Posterior cingulate gyrus (tissue), 11 donors: ENCODE measurements at places on chromosomes 5 and 9.

- DNase-seq: no peak
Observed at GRCh38 chr9:137194909-137195308, 5.6 kb downstream of the TPRN start.

GRCh38 chr5:24555229-24555628, 89.5 kb downstream of the CDH10 start:
- no peak for DNase-seq

GRCh38 chr9:27943501-27943900, 370.2 kb upstream of the C9orf72 start:
- DNase-seq: no peak

DNA sequence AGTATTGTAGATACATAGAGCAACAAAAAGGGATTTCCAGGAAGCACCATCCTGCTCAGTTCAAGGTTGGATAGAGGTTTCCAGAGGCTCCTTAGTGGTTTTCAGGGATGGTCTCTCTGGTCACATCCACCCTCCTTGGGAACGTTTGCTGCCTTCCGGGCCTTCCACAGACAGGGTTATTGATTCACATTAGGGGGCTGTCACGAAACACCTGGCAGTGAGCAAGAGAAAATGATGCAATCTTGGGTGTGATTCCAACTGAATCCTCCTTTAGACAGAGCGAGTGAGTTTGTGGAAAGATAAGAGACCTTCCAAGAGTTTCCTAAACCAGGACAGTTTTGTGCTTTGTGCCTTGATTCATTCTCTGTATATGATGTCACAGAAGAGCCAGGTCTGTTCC, 43.8 kb upstream of the CTSL start:
- DNase-seq: no peak

DNA sequence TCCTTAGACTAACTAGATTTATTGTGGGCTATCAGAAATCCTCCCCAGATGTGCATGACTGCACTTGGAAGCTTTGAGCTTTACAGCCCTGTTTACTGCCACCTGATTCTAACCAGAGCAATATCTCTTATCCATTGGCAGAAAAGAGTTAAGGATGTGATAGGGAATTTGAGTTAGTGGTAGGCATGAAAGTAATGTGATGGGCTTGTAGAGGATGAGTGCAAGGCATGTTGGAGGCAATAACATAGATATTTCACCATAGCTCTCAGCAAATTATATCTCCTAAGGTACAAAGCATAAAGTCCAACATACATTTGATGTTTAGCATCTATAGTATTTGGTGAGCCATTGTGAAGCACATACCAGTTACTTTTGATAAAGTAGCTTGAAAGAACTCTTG, 103.8 kb downstream of the INVS start:
- no peak for DNase-seq

GRCh38 chr9:764105-764524, 77.4 kb upstream of the DMRT1 start:
- DNase-seq: no peak

DNA sequence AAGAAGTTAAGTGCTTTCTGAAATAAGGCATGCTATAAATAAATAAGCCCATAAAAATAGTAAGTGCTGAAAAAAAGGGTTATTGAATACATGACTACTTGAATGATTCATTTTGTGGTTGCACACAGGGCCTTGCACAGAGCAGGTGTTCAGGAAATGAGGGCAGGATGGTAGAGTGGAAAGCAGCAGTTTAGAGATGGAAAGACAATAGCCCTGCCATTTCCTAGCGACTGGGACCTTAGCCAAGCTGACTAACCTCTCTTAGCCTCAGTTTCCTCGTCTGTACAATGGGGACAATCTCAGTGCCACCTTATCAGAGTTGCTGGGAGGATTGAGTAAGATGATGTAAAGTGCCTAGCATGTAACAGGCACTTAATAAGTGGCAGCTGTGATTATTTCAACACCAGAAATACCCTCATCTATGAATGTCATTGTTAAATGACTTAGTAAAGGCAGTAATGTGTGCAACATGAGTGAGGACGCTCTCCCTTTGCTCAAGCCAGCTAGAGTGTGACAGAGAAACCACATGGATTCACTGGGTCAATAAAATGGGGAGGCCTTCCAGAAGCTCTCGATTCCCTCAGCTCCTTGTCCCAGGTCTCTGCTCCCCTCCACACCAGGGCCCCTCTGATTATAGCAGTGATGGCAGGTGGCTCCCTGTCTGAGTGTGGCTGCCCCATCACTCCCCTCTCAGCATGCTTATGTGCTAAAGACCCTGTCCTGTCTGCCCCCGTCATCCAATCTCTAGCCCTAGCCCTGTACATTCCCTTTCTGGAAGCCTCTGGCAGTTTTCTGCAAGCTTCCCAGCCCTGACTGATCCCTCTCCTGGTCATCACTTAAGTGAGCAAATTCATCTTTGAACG, 16.0 kb upstream of the PHF19 start:
- DNase-seq: no peak

GRCh38 chr5:26003966-26004365, 1034.4 kb downstream of the CDH9 start:
- DNase-seq: no peak

GRCh38 chr9:135884328-135885035, 22.9 kb downstream of the CAMSAP1 start:
- no peak for DNase-seq

DNA sequence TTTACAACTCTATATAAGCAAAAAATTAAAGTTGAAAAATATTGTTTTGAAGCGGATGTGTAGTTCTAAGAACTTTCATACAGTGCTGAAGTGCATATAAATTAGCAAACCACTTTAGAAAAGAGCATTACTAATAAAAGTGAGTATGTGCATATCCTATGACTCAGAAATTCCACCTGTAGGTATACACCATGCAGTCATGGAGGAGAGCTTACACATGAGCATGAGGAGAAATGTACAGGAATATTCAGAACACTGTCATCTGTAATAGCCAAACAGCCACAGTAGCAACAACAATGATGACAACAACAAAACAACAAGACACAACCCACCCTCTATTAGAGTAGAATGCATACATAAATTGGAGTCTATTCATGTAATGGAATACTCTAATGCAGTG, 138.2 kb upstream of the ARRDC3 start:
- no peak for DNase-seq

DNA sequence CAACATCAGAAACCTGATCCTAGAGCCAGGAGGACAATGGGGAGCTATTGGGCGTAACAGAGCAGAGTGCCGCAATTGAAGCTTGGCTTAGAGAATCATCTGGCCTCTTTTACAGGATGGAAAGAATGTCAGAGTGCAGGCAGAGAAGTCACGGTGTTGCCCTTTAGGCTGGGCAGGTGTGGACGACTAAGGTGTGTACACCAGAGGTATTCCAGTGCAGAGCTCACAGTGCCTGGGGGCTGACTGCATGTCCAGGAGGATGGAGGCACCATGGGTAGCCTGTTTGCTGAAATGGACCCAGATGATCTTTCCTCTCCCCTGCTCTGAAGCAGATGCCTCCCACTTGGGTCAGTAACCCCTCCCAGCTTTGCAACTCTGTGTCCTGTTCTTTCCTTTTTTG, 48.9 kb upstream of the TBC1D2 start:
- no peak for DNase-seq

GRCh38 chr5:27387535-27388073, 349.2 kb upstream of the CDH9 start:
- DNase-seq: no peak

GRCh38 chr5:51811883-51812471, 428.7 kb downstream of the ISL1 start:
- DNase-seq: no peak

GRCh38 chr9:129828969-129829368, 5.0 kb upstream of the TOR1A start:
- no peak for DNase-seq

GRCh38 chr9:81389569-81389993, 299.8 kb downstream of the TLE1 start:
- DNase-seq: no peak

DNA sequence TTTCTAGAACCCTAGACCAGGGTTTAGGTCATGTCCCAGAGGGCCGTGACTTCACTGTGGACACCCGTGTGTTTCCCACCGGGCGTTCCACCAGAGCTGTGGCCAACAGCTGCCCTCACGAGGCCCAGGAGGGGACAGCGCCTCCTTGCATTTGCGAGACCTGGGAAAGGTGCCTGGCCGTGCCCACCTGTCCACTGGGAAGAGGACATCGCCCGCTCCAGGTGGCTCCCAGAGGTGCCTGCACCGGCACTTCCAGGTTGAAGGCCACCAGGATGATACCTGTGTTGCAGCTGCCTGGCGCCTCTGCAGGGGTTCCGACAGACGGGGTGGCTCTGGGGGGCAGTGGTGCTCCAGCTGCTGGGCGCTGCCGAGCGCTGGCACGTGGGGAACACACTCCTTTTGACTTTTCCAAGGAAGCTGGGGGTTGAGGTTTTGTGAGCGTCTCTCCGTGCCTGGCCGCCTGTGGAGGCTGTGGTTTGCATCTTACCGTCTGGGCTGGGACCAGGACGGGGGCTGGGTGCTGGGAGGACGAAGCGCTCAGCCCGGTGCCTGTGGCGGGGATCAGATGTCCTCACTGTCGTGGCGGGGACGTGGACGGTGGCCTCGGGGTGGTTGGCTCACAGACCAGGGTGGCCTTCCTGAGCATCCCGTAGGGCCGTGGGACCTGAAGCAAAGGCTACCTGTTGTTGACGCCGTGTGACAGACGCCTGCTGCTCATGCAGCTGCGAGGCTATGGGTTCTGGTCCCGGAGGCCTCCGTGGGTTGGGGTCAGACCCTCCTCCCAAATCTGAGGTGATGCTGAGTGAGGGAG, 19.2 kb downstream of the NKD2 start:
- DNase-seq: no peak

GRCh38 chr5:174410716-174411478, 313.5 kb upstream of the MSX2 start:
- DNase-seq: no peak

GRCh38 chr9:125812403-125812802, 65.2 kb downstream of the PBX3 start:
- no peak for DNase-seq

DNA sequence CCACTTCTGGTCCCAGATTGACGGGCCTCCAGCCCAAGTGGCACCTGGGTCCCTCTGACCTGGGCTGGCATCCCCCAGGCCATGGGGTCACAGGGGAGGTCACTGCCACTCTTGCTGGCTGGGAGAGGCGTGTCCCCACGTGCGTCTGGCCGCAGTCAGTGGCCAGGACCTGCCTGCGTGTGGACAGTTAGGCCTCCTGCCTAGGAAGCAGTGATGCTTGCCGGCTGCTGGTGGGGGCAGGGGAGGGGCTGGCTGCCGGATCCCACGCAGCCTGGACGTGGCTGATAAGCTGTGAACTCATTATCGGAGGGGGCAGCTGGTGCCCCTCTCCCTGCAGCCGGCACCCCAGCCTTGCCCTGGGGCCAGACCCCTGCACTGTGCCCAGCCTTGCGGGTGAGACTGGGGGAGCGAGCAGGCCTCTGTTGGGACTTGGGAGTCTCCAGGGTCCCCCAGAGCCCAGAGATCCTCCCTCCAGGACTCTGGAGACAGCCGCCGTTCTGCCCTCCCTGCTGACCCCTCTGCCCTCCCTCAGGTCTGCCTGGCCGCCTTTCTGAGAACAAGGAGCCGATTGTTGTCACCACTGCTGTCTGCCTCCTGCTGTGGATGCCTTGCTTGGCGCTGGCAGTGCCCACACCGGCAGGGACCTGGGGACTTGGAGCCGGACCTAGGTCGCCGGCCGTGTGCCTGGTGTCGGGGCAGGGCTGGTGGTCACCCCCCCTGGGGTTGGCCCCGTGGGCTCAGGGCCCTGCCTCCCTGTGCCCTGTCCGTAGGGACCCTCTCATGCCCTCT, 12.3 kb downstream of the RXRA start:
- no peak for DNase-seq

DNA sequence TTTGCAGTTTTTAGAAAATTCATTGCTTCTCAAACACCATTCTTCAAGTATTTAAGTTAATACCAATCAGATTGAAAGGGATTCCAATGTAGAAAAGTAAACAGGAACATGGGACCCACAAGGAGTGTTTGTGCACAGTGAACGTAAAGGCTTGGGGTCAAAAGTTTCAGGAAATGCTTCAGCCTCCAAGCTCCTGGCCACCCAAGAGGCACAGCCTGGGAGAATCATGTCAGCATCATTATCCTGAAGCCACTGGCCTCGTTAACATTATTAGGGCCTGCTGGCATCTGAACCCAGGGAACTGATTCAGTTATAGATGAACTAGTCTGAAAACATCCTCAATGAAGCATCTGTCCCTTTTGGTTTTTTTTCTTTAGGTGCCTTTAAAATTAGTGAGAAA, 122.9 kb downstream of the NXNL2 start:
- no peak for DNase-seq

GRCh38 chr9:85723215-85723614, 18.5 kb downstream of the AGTPBP1 start:
- DNase-seq: peak; percentile 63

GRCh38 chr9:15915711-15916110, 362.9 kb downstream of the CCDC171 start:
- no peak for DNase-seq

- DNase-seq: no peak
Observed at GRCh38 chr5:177983763-177984583, 12.1 kb downstream of the PROP1 start.

GRCh38 chr9:114754581-114754980, 51.3 kb downstream of the TNFSF15 start:
- no peak for DNase-seq

- no peak for DNase-seq
Observed at GRCh38 chr5:10157085-10157669, 92.5 kb downstream of the ATPSCKMT start.

DNA sequence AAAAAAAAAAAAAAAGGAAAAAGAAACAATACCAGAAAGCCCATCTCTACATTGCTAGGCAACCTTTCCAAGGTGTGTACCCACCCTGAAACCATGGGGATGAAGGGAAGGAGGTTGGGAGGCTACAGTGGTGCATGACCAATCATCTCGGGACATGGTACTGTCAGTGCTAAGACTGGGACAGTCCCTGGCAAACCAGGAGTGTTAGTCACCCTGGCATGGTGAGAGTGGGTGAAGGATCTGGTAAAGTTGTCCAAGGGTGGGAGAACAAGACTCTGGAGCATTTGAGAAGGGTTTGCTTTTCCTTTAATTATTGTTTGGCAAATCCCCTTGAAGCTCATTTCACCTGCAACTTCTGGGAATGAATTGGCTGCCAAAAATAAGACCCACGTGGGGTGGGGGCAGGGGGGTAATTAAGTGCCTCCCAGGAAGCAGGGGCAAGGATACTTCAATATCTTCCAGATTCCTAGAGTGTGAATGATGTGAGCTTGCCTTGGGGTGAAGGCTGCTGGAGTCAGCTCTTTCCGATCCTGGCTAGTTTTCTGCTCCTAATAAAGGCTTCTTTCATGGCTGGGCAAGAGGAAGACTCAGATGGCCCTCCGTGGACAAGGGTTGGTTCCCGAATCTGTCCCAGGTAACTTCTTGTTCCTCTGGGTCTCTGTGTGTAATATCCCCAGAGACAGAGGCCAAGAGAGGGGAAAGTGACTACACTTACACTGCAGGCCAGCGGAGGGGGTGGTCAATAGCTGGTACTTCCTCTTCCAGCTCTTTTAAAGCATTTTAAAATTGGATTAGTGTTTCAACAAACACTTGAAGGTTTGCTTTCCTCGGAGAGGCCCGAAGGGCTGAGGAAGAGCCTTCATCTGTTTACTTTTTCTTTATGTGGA, 61.6 kb upstream of the SPRY4 start:
- no peak for DNase-seq
